ENCODE measurements at places on chromosomes 7 and 10.
A peak's percentile ranks its signal among the peaks of the same experiment; 100 is the strongest.

GRCh38 chr7:81210137-81211064 is 291.6 kb upstream of the SEMA3C start:
- DNase-seq = no peak
- peaks cover 2% of the 10 kb centered on the region for H3K4me1 ChIP-seq
- no peaks in the 10 kb centered on the region for H3K27me3 ChIP-seq
- H3K27ac ChIP-seq = no peak overlapping the region

GRCh38 chr7:13852281-13852968 is 137.0 kb downstream of the ETV1 start:
- H3K27me3 ChIP-seq = no peaks in the 10 kb centered on the region
- no peak overlapping the region for H3K27ac ChIP-seq
- H3K36me3 ChIP-seq = no peaks in the 10 kb centered on the region

- no peaks in the 10 kb centered on the region for H3K4me1 ChIP-seq
- H3K4me3 ChIP-seq = no peak overlapping the region
- no peaks in the 10 kb centered on the region for H3K36me3 ChIP-seq
- no peak overlapping the region for H3K27ac ChIP-seq
Measured at GRCh38 chr10:36888925-36889573, 236.3 kb upstream of the ANKRD30A start.

DNA sequence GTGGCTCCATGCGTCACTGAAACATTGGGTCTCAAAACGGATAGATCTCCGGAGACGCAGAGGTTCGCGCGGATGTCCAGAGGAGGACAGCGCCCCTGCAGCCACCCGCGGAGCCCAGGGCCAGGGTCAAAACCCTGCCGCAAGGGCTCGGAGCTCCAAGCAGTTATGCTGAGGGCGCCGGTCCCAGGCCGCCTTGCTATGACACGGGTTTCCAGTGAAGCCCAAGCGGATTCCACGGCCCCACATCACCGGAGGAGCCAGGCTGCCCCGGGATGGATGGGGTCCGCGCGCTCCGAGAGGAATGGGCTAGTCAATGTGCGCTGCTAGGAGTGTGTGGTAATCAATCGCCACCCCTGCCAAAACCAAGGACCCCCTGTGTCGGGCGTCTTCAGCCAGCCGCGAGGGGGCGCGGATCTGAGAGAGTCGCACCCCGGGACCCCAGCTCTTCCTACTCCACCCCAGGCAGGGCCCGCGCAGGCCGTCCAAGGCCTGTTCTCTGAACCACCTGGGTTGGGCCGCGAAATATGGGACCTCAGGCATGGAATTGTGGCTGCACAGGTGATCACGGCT is 5.6 kb upstream of the EMX2 start:
- H3K27me3 ChIP-seq = peaks cover 88% of the 10 kb centered on the region
- DNase-seq = peak; percentile 43
- H3K4me3 ChIP-seq = no peak overlapping the region

DNA sequence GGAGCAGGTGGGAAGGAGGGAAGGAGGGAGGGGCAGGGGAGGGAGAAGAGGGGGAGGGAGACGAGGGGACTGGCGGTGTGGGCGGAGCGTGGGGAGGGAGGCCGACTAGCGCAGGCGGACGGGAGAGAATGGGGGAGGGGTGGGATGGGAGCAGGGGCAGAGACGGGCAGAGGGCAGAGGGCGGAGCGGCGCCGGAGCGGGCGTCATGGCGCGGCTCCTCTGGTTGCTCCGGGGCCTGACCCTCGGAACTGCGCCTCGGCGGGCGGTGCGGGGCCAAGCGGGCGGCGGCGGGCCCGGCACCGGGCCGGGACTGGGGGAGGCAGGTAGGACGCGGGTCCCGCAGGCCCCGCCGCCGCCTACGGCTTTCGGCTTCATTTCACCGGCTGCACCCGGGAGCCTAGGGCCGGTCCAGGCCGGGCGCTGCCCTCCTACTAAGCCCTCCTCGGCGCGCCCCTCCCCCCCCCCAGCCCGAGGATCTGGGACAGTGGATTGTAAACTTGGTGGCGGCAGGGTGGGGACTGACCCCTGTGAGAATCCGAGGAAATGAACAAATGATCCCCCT is at the start of gene MSRB2:
MSRB2 (plus strand) TSS at position 176 of the 562 bp plus-strand sequence; CDS start at position 206, 30 bp downstream.
- H3K4me3 ChIP-seq = peak within 1 kb of the TSS; percentile 29
- H3K27ac ChIP-seq = peak within 1 kb of the TSS; percentile 76
- H3K36me3 ChIP-seq = no peaks in the 10 kb centered on the region
- peak; percentile 97 for DNase-seq
- H3K4me1 ChIP-seq = peaks cover 4% of the 10 kb centered on the region

GRCh38 chr10:132458586-132459300 is 61.7 kb downstream of the PWWP2B start:
- H3K4me3 ChIP-seq = no peak overlapping the region
- H3K27me3 ChIP-seq = no peaks in the 10 kb centered on the region
- no peaks in the 10 kb centered on the region for H3K4me1 ChIP-seq
- no peak for DNase-seq

DNA sequence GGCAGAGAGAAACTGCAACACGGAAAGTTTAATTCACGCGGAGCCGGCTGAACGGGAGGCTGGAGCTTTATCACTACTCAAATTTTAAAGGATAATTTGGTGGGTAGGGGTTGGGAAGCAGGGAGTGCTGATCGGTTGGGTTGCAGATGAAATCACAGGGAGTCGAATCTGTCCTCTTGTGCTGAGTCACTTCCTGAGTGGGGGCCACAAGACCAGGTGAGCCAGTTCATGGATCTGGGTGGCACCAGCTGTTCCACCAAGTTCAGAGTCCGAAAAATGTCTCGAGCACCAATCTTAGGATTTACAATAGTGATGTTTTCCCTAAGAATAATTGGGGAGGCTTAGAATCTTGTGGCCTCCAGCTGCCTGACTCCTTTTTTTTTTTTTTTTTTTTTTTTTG is 3.6 kb upstream of the PRAP1 start:
- no peaks in the 10 kb centered on the region for H3K36me3 ChIP-seq
- no peak overlapping the region for H3K27ac ChIP-seq
- DNase-seq = no peak
- H3K4me3 ChIP-seq = no peak overlapping the region
- no peaks in the 10 kb centered on the region for H3K4me1 ChIP-seq

GRCh38 chr10:104250371-104250770 is 4.3 kb upstream of the GSTO1 start:
- DNase-seq = no peak
- no peaks in the 10 kb centered on the region for H3K27me3 ChIP-seq
- peaks cover 11% of the 10 kb centered on the region for H3K4me1 ChIP-seq
- no peak overlapping the region for H3K27ac ChIP-seq

GRCh38 chr10:122078965-122079795 is 90.2 kb downstream of the TACC2 start:
- no peaks in the 10 kb centered on the region for H3K4me1 ChIP-seq
- H3K36me3 ChIP-seq = no peaks in the 10 kb centered on the region
- H3K27me3 ChIP-seq = no peaks in the 10 kb centered on the region

GRCh38 chr10:89389254-89389653 is 3.2 kb upstream of the IFIT1 start:
- no peaks in the 10 kb centered on the region for H3K4me1 ChIP-seq
- H3K36me3 ChIP-seq = no peaks in the 10 kb centered on the region
- H3K27ac ChIP-seq = no peak overlapping the region
- H3K27me3 ChIP-seq = no peaks in the 10 kb centered on the region
- no peak overlapping the region for H3K4me3 ChIP-seq

DNA sequence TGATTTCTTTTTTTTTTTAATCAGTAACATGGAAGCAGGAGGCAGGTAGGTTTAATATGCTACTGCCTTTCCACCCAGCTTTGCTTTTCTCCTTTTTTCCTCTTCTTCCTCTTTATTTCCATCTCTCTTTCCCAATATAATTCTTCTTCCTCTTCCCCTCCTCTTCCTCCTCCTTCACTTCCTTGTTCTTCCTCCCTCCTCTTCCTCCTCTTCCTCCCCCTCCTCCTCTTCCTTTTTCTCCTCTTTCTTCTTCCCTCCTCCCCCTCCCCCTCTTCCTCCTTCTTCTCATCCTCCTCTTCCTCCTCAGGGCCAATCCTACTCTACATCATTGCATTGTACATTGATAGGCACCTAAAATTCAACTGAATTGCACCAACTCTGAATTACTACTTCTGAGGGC is 11.4 kb downstream of the ZNF503 start:
- no peak overlapping the region for H3K4me3 ChIP-seq
- no peak overlapping the region for H3K27ac ChIP-seq
- peaks cover 16% of the 10 kb centered on the region for H3K27me3 ChIP-seq
- DNase-seq = no peak
- no peaks in the 10 kb centered on the region for H3K36me3 ChIP-seq
- H3K4me1 ChIP-seq = no peaks in the 10 kb centered on the region

GRCh38 chr7:107392830-107393229 is 77.0 kb upstream of the GPR22 start:
- H3K4me3 ChIP-seq = no peak overlapping the region
- no peak for DNase-seq
- no peaks in the 10 kb centered on the region for H3K27me3 ChIP-seq
- no peak overlapping the region for H3K27ac ChIP-seq

DNA sequence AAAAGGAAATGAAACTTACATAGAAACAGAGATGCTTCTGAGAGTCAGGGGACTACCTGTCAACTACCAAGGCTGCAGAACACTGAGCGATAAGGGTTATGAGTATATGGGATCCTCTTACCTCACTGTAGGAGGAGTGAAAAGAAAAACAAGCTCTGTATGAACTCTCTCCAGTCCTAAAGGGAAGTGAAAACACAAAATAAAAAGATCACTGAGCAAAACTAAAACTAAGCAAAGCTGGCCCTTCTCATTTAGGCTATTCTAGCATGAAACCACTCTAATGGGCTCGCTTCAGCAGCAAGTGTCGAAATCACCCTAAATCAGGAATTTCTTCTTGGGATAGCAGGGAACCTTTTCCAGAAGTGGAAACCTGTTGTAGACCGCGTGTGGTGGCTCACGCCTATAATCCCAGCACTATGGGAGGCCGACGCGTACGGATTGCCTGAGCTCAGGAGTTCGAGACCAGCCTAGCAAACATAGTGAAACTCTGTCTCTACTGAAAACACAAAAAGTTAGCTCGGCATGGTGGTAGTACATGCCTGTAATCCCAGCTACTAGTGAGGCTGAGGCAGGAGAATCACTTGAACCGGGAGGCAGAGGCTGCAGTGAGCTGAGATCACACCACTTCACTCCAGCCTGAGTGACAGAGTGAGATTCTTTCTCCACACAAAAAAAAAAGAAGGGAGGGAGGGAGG is 27.0 kb downstream of the DCLRE1C start:
- H3K27me3 ChIP-seq = no peaks in the 10 kb centered on the region
- DNase-seq = no peak
- no peak overlapping the region for H3K27ac ChIP-seq
- no peak overlapping the region for H3K4me3 ChIP-seq

- no peaks in the 10 kb centered on the region for H3K27me3 ChIP-seq
- H3K4me1 ChIP-seq = no peaks in the 10 kb centered on the region
- no peak overlapping the region for H3K27ac ChIP-seq
- no peak overlapping the region for H3K4me3 ChIP-seq
- no peaks in the 10 kb centered on the region for H3K36me3 ChIP-seq
Measured at GRCh38 chr10:44325596-44326307, 59.1 kb downstream of the CXCL12 start.

- DNase-seq = peak; percentile 10
- no peaks in the 10 kb centered on the region for H3K27me3 ChIP-seq
- no peaks in the 10 kb centered on the region for H3K4me1 ChIP-seq
- H3K4me3 ChIP-seq = no peak overlapping the region
- no peak overlapping the region for H3K27ac ChIP-seq
Measured at GRCh38 chr10:15748126-15748525, 28.4 kb upstream of the ITGA8 start.

DNA sequence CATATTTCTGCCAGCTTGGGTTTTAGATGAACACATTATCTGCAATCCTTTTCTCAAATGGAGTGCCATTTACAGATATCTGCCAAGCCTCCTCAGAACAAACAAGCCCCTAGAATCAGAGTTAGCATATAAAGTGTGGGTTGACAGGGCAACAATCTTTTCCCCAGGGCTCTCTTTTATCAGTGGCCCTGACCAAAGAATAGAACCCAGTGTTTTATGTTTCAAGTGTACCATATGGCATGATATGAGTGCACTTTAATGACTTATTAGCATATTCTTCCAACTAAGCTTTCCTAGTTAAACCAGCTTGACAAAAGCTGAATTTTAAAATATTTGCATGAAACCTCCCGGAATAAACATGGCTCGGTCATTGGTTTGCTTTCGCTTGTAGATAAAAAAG is 57.3 kb downstream of the EVX1 start:
- no peaks in the 10 kb centered on the region for H3K36me3 ChIP-seq
- no peak overlapping the region for H3K27ac ChIP-seq
- no peak for DNase-seq
- H3K27me3 ChIP-seq = no peaks in the 10 kb centered on the region
- no peaks in the 10 kb centered on the region for H3K4me1 ChIP-seq

DNA sequence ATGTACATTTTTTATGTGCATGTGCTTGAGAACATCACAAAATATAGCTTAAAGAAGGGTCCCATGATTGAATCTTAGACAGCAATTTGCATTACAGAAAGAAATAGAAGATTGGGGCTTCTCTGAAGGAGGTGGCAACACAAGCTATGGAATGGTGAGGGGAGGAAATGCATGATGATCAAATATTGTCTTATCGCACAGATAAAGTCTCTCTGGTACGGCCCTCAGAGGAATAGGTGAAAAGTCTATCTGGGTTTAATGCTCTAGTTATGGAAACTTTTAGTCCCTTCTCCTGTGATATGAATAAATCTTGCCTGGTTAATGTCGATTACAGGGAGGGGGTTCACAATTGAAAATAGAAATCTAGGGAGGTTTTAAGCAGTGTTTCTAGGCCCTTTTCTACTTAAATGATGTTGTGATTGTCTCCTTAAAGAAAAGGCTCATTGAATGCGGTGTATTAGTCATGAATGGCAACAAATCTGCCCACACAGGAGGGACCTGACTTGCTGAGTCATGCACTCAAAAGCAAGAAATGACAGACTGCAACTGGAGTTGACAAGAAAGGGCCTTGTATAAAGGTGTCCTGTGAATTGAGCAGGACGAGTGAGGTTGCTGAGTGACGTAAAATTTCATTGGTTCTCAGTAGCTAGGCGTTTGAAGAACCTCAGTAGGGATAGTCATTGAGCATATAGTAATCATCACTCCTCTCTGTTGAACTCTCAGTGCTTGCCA is 133.4 kb upstream of the CSTF2T start:
- no peak overlapping the region for H3K27ac ChIP-seq
- no peak overlapping the region for H3K4me3 ChIP-seq
- peak; percentile 61 for DNase-seq
- H3K27me3 ChIP-seq = no peaks in the 10 kb centered on the region
- H3K36me3 ChIP-seq = no peaks in the 10 kb centered on the region
- peaks cover 3% of the 10 kb centered on the region for H3K4me1 ChIP-seq

DNA sequence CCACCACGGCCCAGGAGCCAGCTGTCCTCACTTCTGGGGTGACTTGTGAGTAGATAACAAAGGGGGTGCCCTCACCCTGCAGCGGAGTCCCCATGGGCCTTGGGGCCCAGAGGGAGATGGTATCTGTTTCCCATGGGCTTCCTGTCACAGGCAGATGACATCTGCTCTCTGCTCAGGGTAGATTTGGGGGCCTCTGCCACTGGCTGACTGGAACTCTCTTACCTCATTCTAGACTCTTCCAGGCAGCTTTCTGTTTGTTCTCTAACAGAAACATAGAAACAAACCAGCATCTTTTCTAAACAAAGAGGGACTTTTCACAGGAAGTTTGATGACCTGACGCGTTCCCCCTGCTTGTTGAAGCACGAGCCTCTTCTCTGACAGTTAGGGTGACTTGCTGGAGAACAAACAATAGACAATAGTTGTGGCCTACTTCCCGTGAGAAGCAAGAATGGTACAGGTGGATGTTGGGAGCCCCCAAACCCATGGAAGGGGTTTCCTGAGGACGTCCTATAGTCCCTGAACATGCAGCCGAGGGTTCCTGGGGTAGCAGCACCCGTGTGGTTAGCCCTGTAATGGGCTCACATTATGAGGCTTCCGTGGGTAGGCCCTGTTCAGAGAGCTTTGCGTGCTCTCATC is 61.6 kb downstream of the GRK5 start:
- H3K4me1 ChIP-seq = no peaks in the 10 kb centered on the region
- DNase-seq = no peak
- H3K4me3 ChIP-seq = no peak overlapping the region
- no peak overlapping the region for H3K27ac ChIP-seq
- H3K27me3 ChIP-seq = no peaks in the 10 kb centered on the region
